ENCODE measurements at places on chromosomes 6 and 20. TPM values are rescaled to one million over a fixed set of nuclear protein-coding genes. Genes with fewer than 3 reads are reported as not detected.

- no peak for DNase-seq
Observed at GRCh38 chr20:32450484-32451061, 92.4 kb downstream of the ASXL1 start.

Gene ZBTB46
- 9.9 TPM for total RNA-seq

DNA sequence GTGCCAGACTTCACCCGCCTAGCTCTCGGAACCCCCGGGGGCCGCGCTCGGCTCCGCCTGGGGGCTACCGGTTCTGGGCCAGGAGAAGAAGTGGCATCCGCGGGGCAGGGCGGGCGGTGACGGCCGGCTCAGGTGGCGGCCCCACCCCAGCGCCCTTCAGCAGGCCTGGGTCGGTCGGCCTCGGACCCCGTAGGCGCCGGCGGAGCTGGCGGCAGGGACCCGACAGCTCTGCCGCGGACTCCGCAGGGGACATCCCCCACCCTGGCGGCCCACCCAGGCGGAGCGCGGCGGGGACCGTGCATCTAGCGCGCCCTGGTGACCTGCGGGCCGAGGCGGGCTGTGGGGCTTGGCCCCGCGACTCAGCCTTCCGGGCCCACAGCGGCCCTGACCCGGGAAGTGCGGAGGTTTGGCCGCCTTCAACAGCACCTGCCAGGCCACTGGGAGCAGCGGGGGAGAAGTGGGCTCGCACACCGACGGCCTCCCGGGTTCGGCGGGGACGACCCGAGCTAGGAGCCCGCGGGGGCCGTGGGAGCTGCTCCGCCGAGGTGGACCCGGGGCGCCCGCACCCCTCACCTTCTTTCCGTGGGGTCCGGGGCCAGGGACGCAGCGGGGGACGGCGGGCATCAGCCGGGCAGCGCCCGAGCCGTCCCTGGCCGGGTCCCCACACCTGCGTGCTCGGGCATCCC is 87.1 kb downstream of the TMEM242 start:
- no peak for DNase-seq

DNA sequence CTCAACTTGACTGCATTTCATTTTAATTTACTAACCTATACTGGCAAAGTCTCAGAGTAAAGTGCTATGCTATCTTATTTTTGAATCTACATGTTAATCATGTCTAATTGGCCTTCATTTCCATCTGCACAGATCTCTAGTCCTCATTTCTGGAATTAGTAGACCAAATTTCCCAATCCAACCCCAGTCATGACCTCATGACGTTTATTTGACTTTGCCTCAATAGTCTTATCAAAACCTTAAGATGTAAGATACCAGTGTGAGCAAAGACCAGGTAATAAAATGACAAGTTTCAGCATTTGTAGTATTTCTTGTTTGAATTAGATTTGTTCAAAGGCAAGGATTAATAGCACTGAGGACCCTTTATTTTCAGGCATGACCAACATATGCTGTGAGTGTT is 43.3 kb upstream of the MYB start:
- DNase-seq: no peak

Gene MAP3K4
- total RNA-seq: 22.6 TPM

DNA sequence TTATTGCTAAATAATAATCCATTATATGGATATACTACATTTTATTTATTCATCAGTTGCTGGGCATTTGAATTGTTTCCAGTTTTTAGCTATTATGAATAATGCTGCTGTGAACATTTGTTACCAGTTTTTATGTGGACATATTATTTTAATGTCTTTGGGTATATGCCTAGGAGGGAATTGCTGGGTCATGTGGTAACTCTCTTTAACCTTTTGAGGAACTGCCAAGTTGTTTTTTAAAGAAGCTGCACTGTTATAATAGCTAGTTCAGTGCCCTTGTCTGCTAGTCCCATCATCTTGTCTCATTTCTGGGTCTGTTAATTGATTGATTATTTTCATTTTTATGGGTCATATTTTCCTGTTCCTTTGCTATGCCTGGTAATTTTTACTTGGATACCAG is 56.3 kb downstream of the FOXO3 start:
- no peak for DNase-seq

GRCh38 chr6:113627480-113627879 is 229.7 kb upstream of the MARCKS start:
- DNase-seq: no peak

DNA sequence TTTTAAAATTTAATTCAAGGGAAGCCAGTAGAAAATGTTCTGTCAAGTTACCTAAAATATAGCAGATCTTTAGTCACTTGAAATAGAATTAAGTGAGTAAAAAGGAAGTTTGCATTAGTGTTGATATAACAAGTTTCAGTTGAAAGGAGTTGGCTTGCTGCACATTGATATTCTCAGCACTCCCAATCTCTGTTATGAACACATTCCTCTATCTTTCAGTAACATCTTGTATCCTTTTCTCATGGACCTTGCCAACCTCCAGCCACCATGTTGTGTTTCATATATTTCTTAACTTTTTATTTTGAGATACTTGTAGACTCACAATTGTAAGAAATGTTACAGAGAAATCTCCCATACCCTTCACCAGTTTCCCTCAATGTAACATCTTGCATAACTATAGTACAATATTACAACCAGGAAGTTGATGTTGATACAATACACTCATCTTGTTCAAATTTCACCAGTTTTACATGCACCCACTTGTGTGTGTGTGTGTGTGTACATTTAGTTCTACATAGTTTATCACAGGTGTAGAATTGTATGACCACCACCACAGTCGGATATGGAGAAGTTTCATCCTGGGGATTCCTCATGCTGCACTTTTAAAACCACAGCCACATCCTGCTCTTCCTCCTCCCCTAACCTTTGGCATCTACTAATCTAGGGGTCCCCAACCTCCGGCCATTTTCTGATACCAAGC is 20.2 kb upstream of the PAQR8 start:
- DNase-seq: no peak

GRCh38 chr20:63504642-63505041 is 5.8 kb upstream of the EEF1A2 start:
- no peak for DNase-seq

GRCh38 chr6:38103921-38104320 is 284.4 kb downstream of the ZFAND3 start:
- DNase-seq: no peak

GRCh38 chr6:15194453-15194852 is 51.4 kb upstream of the JARID2 start:
- no peak for DNase-seq

Gene PPP1R3G
- 3.7 TPM for total RNA-seq

GRCh38 chr6:47743744-47744143 is 38.1 kb upstream of the OPN5 start:
- DNase-seq: no peak

Gene DPPA5
- not detected for total RNA-seq

Gene PRR18
- total RNA-seq: not detected

Gene SLC17A1
- total RNA-seq: not detected

- DNase-seq: no peak
Observed at GRCh38 chr6:99093456-99094190, 145.9 kb upstream of the FBXL4 start.

DNA sequence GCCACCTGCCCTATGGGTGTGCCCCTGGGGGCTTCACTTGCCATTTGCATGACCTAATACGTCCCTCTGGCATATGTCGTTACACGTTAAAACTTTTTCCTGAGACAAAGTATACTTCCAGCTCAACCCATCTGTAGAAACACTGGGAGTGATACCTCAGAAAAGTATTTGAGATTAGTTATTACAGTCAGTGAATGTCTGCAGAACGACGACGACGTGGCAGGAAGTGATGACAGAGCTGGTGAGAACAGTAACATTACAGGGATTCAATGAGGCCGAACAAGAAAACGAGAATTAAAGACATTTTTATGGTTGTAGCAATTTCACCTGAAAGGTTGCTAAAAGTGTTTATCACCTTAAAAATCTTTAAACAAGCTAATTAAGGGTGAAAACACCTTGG is 40.2 kb downstream of the SASH1 start:
- no peak for DNase-seq

GRCh38 chr20:16405254-16405653 is 168.0 kb downstream of the KIF16B start:
- DNase-seq: no peak

DNA sequence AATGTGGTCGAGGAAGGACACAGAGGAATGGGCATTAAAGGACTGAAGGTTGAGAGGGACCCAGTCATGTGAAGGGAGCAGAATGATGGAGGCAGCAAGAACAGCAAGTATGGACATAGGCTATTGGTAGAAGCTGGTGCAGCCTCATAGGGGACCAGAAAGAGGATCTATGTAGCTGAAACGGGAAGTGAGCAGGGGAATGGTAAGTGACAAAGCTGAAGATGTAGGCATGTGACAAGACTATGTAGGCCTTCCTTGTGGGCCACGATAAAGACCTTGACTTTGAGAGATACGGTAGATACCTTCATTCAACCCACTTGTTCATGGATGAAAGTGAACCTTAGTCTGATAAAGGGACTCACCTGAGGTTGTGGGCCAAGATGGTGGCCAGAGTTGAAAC is 3.5 kb downstream of the CTNNBL1 start:
- no peak for DNase-seq

GRCh38 chr6:145155873-145156782 is 579.2 kb downstream of the EPM2A start:
- no peak for DNase-seq

Gene MOXD1
- 0.56 TPM for total RNA-seq

DNA sequence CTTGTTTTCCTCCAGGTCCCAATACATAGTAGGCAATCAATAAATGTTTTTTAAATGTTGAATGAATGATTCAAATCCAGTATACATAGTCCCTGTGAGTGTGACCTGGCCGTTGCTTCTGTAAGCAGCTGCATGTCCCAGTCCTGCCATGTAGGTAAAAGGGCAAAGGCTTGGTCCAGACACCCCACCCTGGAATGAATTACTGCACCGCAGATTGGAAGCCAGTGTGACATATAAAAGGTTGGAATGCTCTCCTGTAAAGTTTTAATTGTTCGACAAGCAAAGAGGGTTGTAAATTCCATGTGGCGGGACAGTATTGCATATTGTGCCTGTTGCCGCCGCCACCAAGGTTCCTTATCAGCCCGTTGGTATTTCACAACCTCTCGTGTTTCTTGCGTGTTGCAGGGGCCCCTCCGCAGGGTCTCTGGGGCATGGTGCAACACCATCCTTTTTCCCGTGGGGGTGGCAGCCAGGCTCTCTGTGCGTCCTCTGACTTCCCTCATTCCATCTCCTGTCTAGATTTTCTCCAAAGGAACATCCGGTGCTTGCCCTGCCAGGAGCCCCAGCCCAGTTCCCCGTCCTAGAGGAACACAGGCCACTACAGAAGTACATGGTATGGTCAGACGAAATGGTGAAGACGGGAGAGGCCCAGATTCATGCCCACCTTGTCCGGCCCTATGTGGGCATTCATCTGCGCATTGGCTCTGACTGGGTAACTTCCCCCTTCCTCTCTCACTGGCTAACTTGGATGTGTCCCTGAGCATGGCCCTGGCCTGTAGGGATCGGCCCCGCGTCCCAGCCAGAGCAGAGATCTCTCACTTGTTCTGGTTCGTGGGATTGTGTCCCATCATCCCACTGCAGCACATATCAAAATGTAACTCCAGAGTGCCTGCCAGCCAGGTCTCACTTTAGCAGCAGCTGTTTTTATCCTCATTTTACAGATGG is 20.3 kb downstream of the POFUT1 start:
- DNase-seq: no peak

Gene BMP7
- total RNA-seq: 1.5 TPM

GRCh38 chr6:90160013-90160412 is 136.6 kb downstream of the BACH2 start:
- no peak for DNase-seq

GRCh38 chr20:21090721-21091120 is 15.4 kb downstream of the LINC00237 start:
- no peak for DNase-seq

Gene MYB
- total RNA-seq: not detected

Measured in thoracic aorta (tissue), 2 donors.